ENCODE measurements at places on chromosomes 16 and 17.

GRCh38 chr16:86511317-86512161 is 1.2 kb downstream of the FOXF1 start:
- no peak for DNase-seq

DNA sequence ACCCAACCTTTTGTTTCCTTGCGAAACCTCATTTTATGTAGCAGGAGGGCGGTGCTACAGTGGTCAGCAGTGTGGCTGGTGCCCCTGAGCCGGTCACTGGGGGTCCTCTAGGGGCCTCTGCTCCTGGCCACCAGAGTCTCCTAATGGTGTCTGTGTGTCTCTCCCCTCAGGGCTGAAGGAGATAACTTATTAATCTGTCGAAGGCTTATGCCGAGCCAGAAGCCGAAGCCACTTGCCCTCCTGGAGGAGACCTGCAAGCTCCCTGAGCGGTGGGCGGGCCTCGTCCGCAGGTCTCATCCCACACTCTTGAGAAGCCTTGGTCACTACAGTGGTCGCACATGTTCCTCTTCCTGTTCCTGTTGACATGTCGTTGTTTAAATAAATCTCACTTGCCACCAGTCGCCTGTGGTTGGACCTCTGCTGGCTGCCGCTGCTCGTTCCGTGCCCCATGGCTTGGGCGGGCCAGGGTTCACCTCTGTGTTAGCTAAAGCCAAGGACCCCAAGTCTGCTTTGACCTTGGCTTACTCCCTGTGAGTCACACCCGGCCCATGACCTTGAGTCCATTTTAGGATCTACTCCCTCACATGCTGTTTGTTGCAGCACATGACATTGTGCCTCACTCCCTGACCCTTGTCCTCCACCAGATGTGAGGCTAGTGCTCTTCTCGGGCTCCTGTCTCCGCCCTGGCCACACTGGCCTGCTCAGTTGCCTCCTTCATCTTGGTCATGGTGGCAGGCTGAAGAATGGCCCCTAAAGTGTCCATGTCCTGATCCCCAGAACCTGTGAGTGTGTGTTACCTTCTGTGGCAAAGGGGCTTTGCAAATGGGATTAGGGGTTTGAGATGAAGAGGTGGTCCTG is 38.7 kb upstream of the AQP8 start:
- DNase-seq = no peak

DNA sequence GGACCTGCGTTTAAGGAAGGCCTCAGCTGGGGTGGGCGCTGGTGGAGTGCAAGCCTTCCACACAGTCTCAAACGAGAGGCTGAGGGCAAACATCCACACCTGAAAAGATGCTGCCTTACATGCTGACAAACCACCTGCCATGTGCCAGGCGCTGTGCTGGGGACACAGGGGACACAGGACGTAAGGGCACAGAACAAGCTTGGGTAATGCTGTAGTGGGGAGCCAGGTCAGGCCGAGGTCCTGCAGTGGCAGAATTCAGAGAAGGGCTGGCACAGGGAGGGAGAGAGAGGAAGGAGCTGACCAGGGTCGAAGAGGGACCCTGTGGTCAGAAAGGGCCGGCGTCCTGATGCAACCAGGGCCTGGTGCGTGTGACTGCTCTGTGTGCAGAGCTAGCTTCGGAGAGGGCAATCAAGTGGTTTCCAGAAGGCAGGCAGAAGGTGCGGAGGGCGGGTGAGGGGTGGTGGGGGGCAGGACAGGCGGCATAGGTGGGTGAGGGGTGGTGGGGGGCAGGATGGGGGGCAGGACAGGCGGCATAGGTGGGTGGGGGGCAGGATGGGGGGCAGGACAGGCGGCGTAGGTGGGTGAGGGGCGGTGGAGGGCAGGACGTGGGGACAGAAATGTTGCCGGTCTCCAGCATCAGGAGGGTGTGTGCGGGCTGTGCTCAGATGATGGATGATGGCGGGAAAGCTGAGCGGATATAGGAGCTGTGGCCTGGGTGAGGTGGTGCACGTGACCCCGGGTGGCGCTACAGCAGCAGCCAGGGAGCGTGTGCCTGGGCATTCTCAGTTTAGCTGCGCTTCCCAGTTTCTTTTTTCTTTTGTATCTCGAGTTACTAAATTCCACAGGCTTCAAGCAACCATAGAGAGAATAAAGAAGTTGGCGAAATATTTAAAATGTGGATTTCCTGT is 18.8 kb downstream of the TELO2 start:
- DNase-seq = no peak

DNA sequence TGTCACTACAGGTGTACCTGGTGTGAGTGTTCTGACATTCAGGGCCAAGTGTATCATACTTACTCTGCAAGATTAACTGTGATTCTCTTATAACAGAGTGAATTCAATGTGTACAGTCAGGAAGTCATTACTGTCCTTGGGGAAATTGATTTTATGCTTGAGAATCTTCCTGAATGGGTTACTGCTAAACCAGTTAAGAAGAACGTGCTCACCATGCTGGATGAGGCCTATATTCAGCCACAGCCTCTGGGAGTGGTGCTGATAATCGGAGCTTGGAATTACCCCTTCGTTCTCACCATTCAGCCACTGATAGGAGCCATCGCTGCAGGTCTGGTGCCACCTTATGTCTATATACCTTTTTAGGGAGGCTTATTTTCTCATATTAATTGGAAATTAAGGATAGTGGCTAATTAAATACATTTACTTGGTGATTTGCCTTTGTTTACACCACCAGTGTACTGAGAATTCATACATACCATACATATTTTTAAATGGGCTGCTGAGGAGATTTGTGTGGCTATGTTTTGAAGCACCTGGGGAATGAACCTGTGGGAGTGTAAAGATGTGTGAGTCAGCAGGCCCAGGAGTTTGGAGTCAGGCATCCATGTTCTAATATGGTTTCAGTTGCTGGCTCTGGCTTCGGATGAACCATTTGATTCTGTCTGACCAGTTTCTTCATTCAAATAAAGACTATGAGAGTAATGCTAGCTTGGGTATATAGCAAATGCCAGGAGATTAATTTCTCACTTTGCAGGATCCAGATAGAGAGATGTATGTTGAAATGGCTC is 3.1 kb downstream of the ALDH3A2 start:
- DNase-seq = no peak

DNA sequence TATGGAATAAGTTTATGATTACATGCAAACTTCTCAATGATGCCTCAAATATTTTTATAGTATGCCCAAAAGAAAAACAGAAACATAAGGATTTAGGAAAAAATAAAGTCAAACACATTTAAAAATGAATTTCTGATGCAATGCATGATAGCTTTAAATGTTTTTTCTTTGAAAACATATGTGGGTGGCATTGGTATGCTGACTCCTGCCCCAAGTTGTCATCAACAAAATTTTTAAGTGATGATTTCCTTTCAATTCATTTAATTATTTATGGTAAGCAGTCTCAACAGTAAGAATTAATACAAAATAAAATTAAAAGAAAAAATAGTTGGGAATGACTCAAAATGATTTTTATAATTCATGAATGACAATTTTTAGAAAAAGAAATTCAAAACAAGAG is 104.9 kb downstream of the CEP112 start:
- no peak for DNase-seq

- no peak for DNase-seq
These were observed 108.3 kb upstream of the ZNF750 start for GRCh38 chr17:82948081-82948511.

- DNase-seq = no peak
These were observed 25.0 kb upstream of the ZNHIT3 start for GRCh38 chr17:36461330-36462110.
